Substantia nigra (tissue), 51 donors: ENCODE measurements at places on chromosomes 16 and 17.

GRCh38 chr16:67294171-67294757 lies 14.9 kb downstream of the PLEKHG4 start:
- no peak for DNase-seq

DNA sequence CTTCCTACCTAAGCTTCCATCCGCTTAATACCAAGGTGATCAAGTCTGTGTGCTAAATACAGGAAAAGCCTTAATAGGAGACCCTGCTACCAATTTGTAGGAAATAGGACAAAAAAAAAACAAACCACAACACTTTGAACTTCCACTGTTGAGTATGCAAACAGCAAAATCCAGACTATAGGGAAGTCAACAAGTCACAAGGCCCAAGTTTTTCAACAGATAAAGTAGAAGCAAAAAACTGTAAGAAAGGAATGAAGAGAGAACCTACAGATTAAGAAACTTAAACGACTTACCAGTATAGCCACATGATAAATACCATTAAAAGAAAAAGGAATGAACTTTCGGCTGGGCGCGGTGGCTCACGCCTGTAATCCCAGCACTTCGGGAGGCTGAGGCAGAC lies 7.4 kb downstream of the USP22 start:
- DNase-seq: no peak

GRCh38 chr17:50513495-50513894 lies 5.3 kb downstream of the MYCBPAP start:
- DNase-seq: no peak

- no peak for DNase-seq
These were observed 23.6 kb downstream of the ALOX15B start for GRCh38 chr17:8062435-8062806.

GRCh38 chr17:76568811-76569221 lies 16.8 kb downstream of the ST6GALNAC2 start:
- no peak for DNase-seq

- no peak for DNase-seq
These were observed 5.7 kb upstream of the TOX3 start for GRCh38 chr16:52552643-52553042.
